Iris pigment epithelial cell (primary cell): ENCODE measurements at places on chromosomes 1 and 21.
A peak's percentile ranks its signal among the peaks of the same experiment; 100 is the strongest.

GRCh38 chr1:193309936-193310475, 123.6 kb upstream of the B3GALT2 start:
- no peak for DNase-seq

GRCh38 chr1:27406362-27406680, 13.9 kb downstream of the GPR3 start:
- no peak for DNase-seq

GRCh38 chr1:203593723-203594122, 32.9 kb upstream of the ATP2B4 start:
- peak; percentile 24 for DNase-seq

DNA sequence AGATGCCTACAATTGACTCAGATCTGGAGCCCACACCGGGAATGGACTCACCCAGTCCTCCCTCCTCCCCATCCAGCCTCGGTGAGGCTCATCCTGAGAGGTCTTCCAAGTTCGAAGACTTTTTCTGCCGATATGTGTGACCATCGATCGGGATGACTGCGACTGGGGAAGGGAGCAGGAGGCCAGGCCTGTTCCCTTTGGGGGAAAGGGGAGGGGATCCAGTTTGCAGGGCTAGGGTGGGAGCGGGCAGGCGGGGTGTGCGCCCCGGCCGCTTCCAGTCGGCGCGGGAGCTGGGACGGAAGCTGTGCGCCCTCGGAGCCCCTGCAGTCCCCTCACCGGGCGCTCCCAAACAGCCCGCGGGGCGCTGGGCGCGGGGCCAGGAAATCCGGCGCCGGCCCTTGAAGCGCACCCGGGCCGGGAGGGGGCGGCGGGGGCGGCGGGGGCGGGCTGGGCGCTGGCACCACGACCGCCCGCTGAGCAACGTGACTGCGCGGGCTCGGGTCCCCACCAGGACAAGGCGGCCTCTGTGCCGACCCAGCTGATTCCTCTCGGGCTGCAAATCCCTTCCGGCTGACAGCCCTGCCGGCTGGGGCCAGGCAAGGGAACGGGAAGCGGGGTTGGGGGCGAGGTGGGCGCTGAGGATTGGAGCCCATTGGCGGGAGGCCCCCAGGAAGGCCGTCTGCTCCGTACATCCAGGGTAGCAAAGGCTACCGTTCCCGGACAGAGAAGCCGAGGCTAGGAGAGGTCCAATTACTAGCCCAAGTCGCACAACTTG, 103.9 kb downstream of the EBNA1BP2 start:
- no peak for DNase-seq

GRCh38 chr1:183520379-183520778, 48.1 kb downstream of the SMG7 start:
- no peak for DNase-seq

GRCh38 chr1:102861247-102861646, 247.1 kb downstream of the COL11A1 start:
- no peak for DNase-seq

DNA sequence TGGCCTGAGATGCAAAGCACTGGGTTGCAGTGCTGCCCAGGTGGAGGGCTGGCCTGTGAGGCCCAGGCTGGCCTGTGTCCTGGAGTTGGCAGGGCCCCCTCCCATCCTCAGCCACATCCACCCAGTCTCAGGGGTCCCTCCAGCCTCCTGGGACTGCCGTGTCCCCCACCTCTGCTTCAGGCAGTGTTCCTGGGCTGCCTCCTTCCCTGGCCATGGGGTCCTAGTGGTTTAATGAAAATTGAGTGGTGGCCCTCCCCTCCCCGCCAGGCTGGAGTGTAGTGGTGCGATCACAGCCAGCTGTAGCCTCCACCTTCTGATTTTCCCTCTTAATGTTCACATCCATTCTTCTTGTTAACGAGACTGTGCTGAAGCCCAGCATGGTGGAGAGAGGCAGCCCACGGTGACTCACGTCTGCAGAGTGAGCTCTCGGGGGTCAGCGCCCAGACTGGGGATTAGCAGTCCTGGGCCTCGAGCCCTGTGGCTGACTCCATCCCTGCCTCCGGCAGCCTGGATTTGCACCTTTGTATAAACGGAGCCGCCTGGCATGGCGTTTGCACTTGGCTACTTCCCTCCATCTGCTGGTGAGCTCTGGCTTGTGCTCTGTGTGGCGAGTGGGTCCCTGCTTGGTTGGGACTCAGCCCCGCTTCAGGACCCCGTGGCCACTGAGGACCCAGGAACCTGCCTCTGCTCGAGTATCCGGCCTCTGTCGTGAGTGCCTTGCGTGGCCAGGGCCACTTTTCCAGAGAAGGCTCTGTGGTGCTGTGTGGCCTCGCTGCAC, 6.9 kb downstream of the MIB2 start:
- peak; percentile 92 for DNase-seq

GRCh38 chr1:208977638-208978256, 605.8 kb upstream of the CAMK1G start:
- DNase-seq, result peak; percentile 5

DNA sequence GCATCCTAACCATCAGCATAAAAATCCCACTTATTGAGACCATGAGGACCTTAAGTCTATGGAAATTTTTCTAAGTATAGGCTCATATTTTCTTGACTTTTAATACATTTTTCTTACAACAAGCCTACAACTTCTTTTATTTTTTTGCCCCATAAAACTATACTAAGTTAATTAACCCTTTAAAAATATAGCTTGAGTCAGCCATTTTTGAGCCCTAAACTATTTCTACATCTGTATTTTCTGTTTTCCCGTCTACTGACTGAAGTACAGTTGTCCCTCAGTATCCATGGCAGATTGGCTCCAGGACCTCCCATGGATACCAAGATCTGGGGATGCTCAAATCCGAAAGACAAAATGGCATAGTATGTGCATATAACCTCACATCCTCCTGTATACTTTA, 55.0 kb downstream of the CHD1L start:
- no peak for DNase-seq

- DNase-seq, result peak; percentile 90
Observed at GRCh38 chr1:204506201-204506968, 9.8 kb upstream of the MDM4 start.

DNA sequence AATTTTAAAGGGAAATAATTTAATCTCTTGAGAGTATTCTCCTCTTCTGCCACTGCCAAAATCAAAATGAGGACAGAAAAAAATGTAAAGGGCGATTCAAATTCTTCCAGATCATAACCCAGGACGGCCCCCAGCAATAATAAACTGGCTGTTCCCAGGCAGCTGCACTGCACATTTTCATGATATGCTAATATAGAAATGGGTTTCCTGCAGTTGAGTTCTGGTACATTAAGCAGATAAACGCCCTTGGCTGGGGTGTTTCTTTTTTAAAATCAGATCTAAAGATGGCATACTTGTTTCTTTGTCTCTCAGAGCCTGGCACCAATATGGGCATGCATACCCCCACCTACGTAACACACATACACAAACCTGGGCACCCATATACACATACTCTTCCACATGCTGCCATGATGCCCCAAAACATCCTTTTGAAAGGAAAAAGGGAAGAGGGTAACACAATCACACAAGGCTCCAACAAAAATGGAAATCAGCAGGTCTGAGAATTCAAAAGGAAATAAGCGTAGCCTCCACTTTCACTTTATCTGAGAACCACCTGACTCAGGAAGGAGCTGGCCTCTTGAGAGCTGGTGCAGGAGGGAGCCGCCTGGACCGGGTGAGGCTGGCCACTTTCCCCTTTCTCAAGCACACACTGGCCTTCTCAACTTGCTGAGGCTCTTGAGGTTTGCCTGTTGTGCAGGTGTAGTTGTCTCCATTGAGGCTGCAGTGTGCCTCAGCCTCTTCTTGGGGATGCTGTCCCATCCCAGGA, 653.4 kb downstream of the KIF26B start:
- DNase-seq, result no peak
